ENCODE measurements at places on chromosomes 5 and 9.

- DNase-seq, result no peak
Measured at GRCh38 chr5:177366528-177367322, 9.0 kb downstream of the RGS14 start.

DNA sequence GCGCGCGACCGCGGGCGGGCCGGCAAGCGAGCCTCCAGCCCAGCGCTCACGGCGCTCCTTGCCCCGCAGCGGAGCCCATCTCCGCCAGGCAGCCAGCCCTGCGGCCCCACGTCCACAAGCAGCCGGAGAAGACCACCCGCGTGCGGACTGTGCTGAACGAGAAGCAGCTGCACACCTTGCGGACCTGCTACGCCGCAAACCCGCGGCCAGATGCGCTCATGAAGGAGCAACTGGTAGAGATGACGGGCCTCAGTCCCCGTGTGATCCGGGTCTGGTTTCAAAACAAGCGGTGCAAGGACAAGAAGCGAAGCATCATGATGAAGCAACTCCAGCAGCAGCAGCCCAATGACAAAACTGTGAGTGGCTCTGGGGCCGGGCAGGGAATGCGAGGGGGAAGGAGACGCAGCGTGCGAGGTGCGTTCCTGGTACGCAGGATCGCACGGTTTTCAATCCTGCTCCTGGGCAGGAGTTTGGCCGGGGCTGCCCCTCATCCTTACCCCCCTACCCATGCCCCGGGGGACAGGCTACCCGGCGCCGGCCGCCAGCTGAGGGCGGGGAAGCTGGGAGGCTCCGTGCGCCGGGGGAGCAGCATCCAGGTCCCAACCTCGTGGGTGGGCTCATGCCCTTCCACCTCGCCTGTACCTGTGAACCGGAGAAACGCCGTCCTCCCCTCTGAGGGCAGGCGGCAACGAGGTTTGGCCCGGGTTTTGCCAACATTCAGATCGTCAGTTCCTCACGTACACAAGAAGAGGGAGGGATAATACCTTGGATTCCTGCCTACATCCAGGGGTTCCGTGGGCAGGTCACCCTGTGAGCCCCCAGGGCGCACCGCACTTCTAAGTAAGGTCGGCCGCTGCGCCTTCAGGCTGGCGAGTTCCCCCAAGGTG is 6.6 kb downstream of the ISL1 start:
- no peak for DNase-seq

- no peak for DNase-seq
Measured at GRCh38 chr5:110161162-110161561, 471.4 kb downstream of the MAN2A1 start.

- DNase-seq, result peak; percentile 37
Measured at GRCh38 chr5:463301-463700, 20.3 kb downstream of the EXOC3 start.

DNA sequence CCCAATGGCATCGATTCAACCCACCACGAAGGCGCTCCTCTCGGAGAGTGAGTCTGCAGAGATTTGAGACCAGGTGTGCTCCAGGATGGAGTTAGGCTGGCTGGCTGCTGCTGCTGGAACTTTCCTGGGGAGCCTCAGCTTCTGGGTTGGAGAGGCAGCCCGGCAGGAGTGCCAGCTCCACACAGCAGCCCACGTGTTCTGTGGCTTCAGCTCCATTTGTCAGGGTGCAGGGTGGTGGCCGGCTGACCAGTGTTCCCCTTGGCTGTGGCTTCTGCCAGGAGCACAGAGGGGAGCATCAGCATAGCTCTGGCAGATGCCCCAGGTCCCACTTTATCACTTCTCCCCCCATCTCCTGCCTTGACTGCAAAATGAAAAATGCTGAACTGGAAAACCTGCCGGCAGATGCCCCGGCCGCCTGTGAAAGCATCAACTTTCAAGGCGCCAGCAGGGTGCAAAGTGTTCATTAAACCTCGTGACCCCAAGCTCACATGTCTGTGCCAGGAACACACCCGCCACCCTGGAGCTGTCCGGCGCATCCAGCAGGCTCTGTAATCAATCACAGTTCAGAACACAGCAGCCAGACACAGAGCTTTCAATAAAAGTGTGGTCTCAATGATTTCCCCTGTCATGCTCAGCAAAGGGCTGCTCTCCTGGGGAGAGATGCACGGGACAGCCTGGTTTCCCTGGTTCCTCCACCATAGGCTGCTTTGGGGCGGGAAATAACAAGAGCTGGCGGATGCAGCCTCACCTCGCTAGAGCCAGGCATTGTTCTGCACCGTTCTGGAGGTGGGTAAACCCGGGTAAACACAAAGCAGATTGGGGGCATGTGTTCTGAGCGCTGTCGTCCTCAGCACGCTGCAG is 53.2 kb downstream of the TRIP13 start:
- DNase-seq, result no peak

DNA sequence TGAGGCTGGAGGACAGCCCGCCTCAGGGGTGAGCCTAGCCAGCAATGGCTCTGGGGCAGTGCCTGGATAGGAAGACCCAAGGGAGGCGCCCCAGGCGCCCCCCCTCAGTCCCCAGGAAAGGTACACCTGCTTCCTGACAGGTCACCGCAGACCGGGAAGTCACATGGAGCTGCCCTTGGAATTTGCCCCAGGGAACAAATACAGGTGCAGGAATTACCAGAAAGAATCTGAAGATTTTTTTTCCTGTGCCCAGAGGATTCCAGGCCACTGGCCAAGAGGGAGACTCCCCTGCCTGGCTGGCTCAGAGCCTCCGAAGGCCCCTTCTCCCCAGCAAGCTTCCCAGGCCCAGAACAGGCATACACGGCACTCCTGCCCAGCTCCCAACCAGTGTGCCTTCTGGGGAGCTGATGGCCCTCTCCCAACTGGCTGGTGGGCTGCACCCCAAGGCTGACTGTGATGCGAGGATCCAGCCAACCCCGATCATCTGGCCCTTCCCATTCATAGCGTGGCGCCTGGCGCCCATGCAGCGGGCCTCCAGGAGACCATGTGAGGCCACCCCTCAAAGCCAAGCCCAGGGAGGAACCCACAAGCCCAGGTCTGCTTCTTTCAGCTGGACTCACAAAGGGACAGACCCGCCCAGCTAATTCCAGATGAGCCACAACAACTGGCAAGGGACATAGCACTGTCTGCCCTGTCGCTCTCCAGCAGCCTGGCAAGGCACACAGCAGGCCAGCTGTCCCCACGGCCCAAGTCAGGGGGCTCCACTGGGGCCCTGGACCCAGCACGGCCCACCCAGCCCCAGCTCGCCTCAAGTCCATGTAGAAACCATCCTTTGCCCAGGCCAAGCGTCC is 2.3 kb downstream of the TPRN start:
- no peak for DNase-seq

- no peak for DNase-seq
Measured at GRCh38 chr5:168530621-168531150, 1.6 kb downstream of the FBLL1 start.
